Lower lobe of right lung (tissue), 2 donors: ENCODE measurements at places on chromosomes 1 and 21. TPM values are rescaled to one million over a fixed set of nuclear protein-coding genes. Genes with fewer than 3 reads are reported as not detected.

GRCh38 chr1:35490250-35490649 lies 67.0 kb downstream of the KIAA0319L start:
- peaks cover 3% of the 10 kb centered on the region for H3K36me3 ChIP-seq
- H3K27ac ChIP-seq: no peak overlapping the region
- DNase-seq: no peak

DNA sequence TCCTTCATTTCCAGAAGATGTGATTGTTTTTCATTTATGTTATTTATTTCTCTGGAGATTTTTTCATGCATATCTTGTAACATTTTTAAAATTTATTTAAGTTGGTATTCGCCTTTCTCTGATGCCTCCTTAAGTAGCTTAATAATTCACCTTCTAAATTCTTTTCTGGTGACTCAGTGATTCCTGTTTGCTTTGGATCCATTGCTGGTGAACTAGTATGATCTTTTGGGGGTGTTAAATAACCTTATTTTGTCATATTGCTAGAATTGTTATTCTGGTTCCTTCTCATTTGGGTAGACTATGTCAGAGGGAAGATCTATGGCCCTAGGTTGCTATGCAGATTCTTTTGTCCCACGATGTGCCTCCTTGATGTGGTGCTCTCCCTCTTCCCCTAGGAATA lies 1347.2 kb upstream of the B3GALT2 start:
- DNase-seq: no peak
- H3K4me3 ChIP-seq: no peak overlapping the region
- no peaks in the 10 kb centered on the region for H3K4me1 ChIP-seq
- no peaks in the 10 kb centered on the region for H3K36me3 ChIP-seq
- no peaks in the 10 kb centered on the region for H3K27me3 ChIP-seq

GPR37L1 gene
- 0.06 TPM for total RNA-seq

DNA sequence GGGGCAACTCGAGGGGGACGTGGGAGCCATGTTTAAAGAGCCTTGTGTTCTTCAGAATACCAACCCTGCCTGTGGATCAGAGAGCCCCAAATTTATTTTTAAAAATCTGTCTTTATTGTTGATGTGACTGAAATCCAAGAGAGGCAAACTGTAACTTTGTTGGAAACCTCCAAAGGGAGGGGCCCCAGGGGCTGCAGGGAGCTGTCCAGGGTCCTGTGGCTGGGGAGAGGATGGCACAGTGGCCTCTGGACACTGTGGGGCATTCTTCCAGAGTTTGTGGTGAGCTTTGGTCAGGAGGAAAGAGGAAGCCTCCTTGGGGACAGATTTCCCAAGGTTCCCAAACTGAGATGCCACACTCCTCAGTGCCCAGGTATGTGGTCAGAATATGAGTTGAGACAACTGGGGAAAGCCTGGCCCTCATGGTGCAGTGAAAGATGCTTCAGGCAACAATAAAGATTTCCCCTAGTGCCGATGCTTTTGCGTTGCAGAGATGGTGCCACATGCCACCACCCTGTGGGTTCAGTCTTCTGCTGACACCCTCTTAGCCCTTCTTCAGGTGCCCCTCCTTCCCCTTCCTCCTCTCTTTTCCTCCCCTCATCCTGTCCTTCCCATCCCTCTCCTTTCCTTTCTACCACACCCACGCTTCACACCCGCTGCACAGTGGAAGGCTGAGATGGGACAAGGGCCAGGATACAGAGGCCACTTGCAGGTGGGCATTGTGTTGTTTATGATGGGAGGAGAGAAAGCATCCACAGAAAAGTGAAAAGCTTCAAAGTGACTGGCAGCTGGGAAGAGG lies 122.1 kb downstream of the UCK2 start:
- peaks cover 5% of the 10 kb centered on the region for H3K27me3 ChIP-seq
- H3K27ac ChIP-seq: no peak overlapping the region
- no peak for DNase-seq
- H3K4me1 ChIP-seq: no peaks in the 10 kb centered on the region
- no peaks in the 10 kb centered on the region for H3K36me3 ChIP-seq
- no peak overlapping the region for H3K4me3 ChIP-seq

INSRR gene
- not detected for total RNA-seq

GRCh38 chr1:94819238-94819944 lies 766 bp upstream of the SLC44A3 start:
- no peak for DNase-seq
- H3K27ac ChIP-seq: peak overlapping the region; percentile 74
- peaks cover 20% of the 10 kb centered on the region for H3K4me1 ChIP-seq
- peak overlapping the region; percentile 71 for H3K4me3 ChIP-seq
- H3K27me3 ChIP-seq: peaks cover 9% of the 10 kb centered on the region
- no peaks in the 10 kb centered on the region for H3K36me3 ChIP-seq

ALDH9A1 gene
- total RNA-seq: 63.0 TPM

DNA sequence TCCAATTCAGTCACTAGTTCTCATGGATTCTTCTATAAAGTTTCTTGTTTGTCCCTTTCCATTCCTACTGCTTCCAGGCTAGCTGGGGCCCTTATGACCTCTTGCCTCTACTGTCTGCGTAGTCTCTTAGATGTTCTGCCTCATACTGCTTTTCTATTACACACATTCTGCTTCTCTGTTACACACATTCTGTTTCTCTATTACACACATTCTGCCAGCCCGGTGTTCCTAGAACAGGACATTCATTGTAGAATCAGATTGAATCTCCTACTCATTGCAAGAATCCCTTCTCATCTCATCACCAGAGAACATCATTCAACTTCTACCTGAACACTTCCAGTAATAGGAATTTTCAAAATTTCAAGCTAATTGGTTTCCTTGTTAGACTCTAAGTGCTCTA lies 69.3 kb upstream of the QSOX1 start:
- no peak overlapping the region for H3K4me3 ChIP-seq
- no peaks in the 10 kb centered on the region for H3K27me3 ChIP-seq
- H3K27ac ChIP-seq: no peak overlapping the region
- H3K4me1 ChIP-seq: no peaks in the 10 kb centered on the region

IL19 gene
- not detected for total RNA-seq

DNA sequence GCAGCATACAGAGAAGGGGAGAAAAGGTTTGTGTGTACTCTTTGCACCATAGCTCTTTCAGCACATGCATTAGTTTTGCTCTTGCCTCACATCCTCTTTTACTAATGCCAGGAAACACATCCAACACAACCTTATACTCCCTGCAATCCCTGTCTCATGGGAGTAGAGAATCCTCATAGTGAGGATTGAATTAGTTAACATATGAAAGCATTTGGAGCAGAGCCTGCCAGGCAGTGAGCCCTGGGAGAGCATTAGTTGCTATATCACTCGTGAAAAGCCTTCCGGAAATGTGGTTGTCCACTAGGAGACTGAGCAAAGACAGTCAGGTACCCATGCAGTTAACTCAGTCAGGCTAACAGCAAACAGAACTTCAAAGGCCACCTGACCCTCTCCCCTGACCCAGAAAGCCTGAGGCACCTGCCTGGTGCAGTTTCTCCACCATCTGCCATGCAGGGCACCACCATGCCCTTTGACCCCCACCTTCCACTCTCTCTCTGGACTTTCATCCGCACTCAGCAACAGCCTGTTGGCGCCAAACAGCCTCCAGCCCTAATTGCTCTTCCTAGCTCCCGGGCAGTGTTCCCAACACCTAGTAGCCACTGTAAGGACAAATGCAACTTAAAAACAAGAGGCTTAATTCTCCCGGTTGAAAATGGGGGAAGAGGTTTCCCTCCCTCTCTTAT lies 14.9 kb upstream of the AGT start:
- DNase-seq: no peak
- H3K36me3 ChIP-seq: no peaks in the 10 kb centered on the region
- no peaks in the 10 kb centered on the region for H3K4me1 ChIP-seq

DNA sequence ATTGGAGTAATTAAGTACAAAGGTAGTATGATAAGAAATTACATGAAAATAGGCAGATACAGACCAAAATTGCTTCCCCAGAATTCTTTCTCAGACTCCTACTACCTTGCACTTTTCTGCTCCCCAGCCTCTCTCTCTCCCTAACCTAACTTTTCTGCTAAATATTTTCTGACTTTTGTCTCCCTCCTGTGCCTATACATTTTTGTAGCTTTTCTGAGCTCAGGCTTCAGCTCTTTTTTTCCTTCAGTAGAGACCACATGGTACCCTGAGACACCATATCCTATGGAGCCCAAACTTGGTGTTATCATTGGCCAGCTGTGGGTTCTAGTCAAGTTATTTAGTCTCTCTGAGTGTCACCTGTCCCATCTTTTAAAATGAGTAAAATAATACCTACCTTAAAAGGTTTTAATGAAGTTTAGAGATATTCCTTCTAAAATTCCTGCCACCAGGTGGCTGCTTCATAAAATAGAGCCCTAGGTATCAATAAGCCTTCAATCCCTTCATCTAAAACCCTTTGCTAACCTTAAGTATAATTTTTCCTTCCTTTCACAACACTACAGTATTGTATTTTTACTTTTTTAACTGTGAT lies 237.6 kb upstream of the DUSP10 start:
- no peak for DNase-seq
- H3K27ac ChIP-seq: no peak overlapping the region
- H3K36me3 ChIP-seq: no peaks in the 10 kb centered on the region

DNA sequence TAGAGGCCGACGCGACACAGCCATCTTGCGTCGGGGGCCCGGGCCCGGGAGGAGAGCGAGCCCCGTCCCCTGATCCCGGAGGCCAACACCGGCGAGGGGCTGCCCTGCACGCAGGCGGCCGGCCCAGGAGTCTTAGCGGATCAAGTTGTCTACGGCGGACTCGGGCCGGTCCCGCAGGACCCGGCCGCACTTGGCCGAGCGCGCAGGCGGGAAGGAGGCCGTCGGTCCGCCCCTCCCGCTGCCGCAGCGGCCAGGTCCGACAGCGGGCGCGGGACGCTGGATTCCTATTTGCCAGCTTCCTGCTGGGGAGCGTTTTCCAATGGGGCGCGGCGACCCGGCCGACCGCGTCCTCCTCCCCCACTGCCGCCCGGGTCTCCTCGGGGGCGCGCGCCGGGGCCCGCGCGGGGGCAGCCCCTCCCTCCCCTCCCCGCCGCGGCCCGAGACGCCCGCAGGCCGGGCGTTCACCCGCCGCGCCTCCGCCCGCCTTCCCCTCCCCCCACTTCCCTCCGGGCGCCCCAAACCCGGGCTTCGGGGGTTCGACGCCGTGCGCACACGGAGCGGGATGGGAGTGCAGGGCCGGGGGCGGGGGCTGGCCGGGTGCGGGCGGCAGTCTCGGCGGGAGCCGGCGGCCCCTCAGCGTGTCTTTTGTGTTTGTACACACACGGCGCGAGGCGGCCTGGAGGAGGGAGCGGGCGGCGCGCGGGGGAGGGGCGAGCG lies 517 bp upstream of the H3-3A start:
- DNase-seq: peak; percentile 88
- H3K36me3 ChIP-seq: peaks cover 26% of the 10 kb centered on the region
- H3K27me3 ChIP-seq: no peaks in the 10 kb centered on the region
- H3K27ac ChIP-seq: peak overlapping the region; percentile 99

DNA sequence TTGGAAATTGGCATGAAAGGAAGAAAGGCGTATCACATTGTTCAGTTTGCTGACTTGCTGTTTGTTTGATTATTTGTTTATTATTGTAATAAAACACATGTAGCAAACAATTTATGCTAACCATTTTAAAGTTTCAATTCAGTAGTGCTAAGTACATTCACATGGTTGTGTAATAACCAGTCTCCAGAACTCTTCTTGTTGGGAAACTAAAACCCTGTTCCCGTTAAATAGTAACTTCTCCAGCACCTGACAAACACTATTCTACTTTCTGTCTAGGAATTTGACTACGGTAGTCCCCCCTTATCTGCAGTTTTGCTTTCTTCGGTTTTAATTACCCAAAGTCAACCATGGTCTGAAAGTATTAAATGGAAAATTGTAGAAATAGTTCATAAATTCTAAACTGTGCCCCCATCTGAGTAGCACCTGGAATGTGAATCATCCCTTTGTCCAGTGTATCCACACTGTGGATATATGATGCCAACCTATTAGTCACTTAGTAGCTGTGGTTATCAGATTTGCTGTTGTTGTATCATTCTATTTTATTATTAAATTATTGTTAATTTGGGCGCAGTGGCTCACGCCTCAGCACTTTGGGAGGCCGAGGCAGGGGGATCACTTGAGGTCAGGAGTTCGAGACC lies 5.5 kb downstream of the MORC3 start:
- peaks cover 16% of the 10 kb centered on the region for H3K36me3 ChIP-seq
- no peaks in the 10 kb centered on the region for H3K27me3 ChIP-seq
- DNase-seq: no peak
- H3K27ac ChIP-seq: no peak overlapping the region
- no peak overlapping the region for H3K4me3 ChIP-seq
- peaks cover 84% of the 10 kb centered on the region for H3K4me1 ChIP-seq

DNA sequence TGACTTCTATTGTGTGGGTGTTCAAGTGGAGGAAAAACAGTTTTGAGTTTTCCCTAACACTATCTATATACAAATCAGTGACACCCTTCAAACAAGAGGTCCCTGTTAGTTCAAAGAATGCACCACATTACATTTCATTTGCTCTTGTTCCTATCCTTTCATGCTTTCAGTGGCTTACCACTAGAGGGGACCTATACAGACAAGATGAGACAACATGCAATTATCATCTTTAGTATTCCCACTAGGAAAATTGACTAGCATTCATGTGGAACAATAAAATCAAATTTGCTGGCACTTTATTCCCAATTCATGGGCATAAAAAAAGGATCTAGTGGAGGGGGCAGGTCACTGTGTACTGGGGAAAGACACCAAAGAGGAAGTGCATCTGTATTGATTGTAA lies 13.3 kb upstream of the SIPA1L2 start:
- no peak overlapping the region for H3K4me3 ChIP-seq
- H3K27me3 ChIP-seq: no peaks in the 10 kb centered on the region
- no peaks in the 10 kb centered on the region for H3K4me1 ChIP-seq
- no peak for DNase-seq

DNA sequence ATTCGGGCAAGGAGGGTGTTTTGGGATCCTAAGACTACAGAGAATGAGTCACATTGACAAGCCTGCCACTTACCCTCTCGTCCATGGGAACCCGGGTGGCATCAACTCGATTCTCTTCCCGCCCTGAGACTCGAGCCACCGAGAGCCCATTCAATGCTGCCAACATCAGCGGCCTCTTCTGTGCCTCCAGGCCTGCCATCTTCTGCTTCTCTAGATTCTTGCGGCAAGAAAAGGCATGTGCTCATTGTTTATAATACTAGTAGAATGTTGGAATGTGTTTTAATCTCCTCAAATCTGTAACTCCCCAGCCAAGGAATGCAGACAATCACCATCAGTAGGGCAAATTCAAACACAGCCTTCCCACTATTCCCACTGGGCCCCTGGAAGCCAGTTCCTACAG lies 96.9 kb downstream of the SMYD2 start:
- DNase-seq: no peak
- no peaks in the 10 kb centered on the region for H3K27me3 ChIP-seq
- H3K4me1 ChIP-seq: no peaks in the 10 kb centered on the region
- no peak overlapping the region for H3K4me3 ChIP-seq
- H3K36me3 ChIP-seq: peaks cover 20% of the 10 kb centered on the region
- H3K27ac ChIP-seq: no peak overlapping the region

GRCh38 chr1:18917071-18917799 lies 14.9 kb upstream of the ALDH4A1 start:
- DNase-seq: no peak
- no peak overlapping the region for H3K4me3 ChIP-seq
- H3K4me1 ChIP-seq: peaks cover 37% of the 10 kb centered on the region
- no peak overlapping the region for H3K27ac ChIP-seq
- no peaks in the 10 kb centered on the region for H3K27me3 ChIP-seq

TCHH gene
- total RNA-seq: 0.15 TPM

- DNase-seq: no peak
- H3K27ac ChIP-seq: no peak overlapping the region
- no peak overlapping the region for H3K4me3 ChIP-seq
- peaks cover 5% of the 10 kb centered on the region for H3K27me3 ChIP-seq
Observed at GRCh38 chr1:5164158-5164557, 509.7 kb downstream of the AJAP1 start.
